Left lung (tissue), 14 donors: ENCODE measurements at places on chromosomes 16 and 17. TPM values are rescaled to one million over a fixed set of nuclear protein-coding genes. Genes with fewer than 3 reads are reported as not detected.

The FOXL1 gene
- total RNA-seq: 0.99 TPM

The USP22 gene
- total RNA-seq: 187 TPM

The RAB40B gene
- total RNA-seq: 6.8 TPM

The ACSM5 gene
- total RNA-seq: 3.1 TPM

The PRSS21 gene
- 0.90 TPM for total RNA-seq

The ASPHD1 gene
- total RNA-seq: 3.6 TPM

The SHBG gene
- total RNA-seq: 0.50 TPM

The TRPV3 gene
- total RNA-seq: 0.55 TPM

The ATP1B2 gene
- 0.68 TPM for total RNA-seq

The HSD11B2 gene
- total RNA-seq: 3.9 TPM

The KCTD19 gene
- not detected for total RNA-seq

The VEZF1 gene
- total RNA-seq: 62.9 TPM

The KIF2B gene
- not detected for total RNA-seq

The OXLD1 gene
- 26.2 TPM for total RNA-seq

The SLC9A5 gene
- total RNA-seq: 3.2 TPM

The SLC16A11 gene
- 2.5 TPM for total RNA-seq

The ABCC11 gene
- not detected for total RNA-seq

The LAT gene
- 14.0 TPM for total RNA-seq

The MILR1 gene
- 34.4 TPM for total RNA-seq

The SCGB1C2 gene
- not detected for total RNA-seq

The SYT17 gene
- 12.3 TPM for total RNA-seq

The CHP2 gene
- total RNA-seq: 0.29 TPM

The CCDC40 gene
- 8.0 TPM for total RNA-seq

The PRSS53 gene
- total RNA-seq: 2.9 TPM
